ENCODE measurements at places on chromosomes 3 and 15.

GRCh38 chr3:134485075-134485717 is 589 bp downstream of the ANAPC13 start:
- peak; percentile 46 for DNase-seq

GRCh38 chr3:108300103-108300849 is 3.9 kb downstream of the HHLA2 start:
- no peak for DNase-seq

DNA sequence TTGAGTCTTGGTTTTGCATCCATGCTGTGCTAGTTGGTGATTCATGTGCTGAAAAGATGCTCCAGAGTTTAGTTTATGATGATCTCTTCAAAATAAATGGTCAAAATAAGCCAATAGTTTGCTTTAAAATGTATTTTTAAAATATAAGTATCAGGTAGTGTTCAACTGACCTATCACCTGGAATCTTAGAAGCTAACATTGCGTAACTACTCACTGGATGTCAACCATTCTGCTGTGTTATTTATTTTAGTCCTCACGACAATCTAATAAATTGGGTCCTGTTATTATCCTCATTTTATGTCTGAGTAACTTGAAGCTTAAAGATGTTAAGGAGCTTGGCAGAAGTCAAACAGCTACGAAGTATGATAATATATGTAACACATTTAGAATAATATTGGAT is 563.7 kb upstream of the MDFIC2 start:
- no peak for DNase-seq

- no peak for DNase-seq
Measured at GRCh38 chr15:36757189-36757814, 177.9 kb downstream of the CDIN1 start.

- no peak for DNase-seq
Measured at GRCh38 chr3:46709157-46709654, 8.0 kb downstream of the TMIE start.

DNA sequence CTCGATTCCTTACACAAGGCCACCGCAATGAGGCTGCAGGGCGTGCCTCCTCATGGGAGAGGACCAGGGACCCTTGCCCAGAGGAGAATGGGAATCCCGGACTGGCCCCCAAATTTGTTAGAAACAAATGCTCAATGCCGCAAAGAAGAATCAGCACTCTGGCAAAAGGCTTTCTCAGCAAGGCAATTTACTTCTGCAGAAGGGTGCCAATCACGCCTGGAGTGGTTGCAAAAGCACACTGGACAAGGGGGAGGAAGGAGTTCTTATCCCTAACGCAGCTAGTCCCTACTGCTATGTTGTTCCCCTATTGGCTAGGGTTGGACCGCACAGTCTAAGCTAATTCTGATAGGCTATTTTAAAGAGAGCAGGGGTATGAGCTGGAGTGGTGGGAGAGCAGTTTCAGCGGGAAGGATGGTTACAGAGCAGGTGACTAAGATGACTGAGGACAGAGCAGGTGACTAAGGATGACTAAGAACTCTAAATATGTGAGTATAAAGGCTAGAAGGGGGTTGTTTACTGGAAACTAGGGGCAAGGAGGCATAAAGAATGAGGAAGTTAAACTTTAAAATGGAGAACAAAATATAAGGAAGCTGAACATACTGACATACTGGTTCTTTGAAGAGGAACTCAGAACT is 48.5 kb downstream of the KATNBL1 start:
- DNase-seq = no peak

- no peak for DNase-seq
Measured at GRCh38 chr15:40242601-40243000, 3.7 kb downstream of the PAK6 start.

DNA sequence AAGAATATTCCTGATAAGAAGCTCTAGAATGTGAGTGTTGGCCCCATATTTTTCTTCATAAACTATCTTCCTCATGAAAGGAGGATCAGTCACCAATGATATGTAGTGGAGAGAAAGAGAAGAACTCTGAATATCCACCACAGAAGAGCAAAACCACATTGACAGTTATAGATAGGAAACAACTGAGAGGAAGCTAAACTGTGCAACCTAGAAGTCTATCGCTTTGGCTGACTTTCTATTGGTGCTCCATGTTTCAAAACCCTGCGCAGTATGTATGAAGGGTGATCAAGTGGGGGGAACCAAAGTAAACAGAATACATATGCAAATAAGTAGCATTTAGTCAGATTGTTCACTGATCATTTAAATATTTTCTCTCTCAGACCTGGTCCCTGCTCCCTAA is 41.0 kb upstream of the ZNF280D start:
- DNase-seq = no peak

DNA sequence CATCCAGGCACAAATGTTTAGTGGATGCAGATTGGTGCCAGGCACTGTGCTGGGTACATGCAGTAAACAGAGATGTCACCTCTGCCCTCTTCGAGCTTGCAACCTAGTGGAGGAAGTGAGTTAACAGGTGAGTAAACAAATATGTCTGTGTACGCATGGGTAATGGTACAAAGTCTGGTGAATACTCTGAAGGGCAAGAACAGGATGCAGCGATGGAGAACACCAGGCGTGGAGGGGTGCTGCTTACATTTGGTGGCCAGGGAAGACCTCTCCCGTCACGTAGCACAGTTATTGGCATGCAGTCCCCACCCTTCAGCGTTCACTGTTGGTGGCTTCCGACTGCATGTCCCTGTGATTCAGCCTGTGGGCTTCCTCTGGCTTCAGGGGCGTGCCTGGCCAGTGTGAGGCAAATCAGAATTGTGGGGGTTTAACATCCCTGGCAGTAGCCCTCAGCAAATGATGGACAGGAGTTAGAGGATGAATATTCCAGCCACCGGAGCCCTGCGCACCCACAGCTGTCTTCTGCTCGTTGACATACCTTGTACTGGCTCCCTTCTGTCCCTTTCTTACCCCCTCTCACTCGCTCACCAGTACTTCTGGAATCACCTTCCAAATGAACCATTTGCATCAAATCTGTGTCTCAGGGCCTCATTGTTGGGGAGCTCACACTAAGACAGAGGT is 9.1 kb upstream of the HDAC11 start:
- DNase-seq = no peak

- peak; percentile 83 for DNase-seq
Measured at GRCh38 chr3:72996473-72997333, at the start of gene PPP4R2. TSS of gene PPP4R2 (plus strand) at chr3:72996811. CDS start at chr3:72997038, 227 bp downstream.

GRCh38 chr3:173429527-173429926 is 32.0 kb downstream of the NLGN1 start:
- no peak for DNase-seq

Data from fibroblast of the aortic adventitia (primary cell).